ENCODE measurements at places on chromosomes 5 and 9.

DNA sequence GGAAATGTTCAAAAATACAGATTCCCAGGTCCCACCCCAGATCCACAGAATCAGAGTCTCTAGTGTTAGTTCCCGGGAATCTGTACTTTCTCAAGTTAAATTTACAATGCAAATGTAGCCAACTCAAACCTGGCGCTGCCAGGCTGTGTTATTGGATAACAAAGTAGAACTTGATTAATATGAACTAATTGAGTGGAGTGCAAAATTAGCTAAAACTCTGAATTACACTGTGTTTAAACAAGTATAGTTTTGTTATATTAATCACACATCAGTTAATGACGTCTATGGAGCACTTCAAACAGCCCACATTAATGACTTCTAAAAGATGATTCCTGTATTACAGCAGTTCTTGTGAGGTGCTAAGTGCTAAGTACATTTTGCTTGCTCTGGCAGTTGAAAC lies 32.4 kb upstream of the CYFIP2 start:
- no peak for DNase-seq

DNA sequence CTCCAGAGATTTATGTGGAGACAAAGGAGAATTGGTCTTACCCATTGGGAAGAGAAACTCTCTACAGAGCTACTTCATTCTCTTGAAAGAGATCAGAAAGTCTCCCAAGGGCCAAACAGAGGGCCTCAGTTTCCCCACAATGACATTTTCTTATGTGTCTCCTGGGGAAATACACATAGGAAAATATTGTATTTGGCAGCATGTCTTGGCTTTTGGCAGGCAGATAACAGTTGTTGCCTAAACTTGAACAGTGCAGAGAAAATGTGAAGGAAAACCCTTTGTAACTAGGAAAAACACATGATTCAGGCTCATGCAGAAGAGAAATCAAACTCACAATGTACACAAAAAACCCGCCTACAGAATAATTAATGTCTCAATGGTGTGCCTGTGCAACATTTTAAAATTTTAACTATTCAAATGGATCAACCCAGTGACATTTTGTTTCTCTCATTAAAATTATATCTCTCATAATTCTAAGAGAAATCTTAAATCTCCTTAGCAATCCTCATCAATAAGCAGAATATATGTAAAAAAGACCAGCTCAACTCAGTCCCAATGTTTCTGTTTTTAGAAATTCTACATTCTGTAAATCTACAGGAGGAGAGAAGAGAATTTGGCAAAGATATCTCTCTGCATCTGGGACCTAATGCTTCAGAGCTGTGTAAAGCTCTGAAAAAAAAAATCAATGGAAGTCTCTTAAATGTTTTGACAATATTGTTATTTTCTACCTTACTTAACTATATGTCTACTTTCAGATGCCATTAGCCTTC lies 205.1 kb downstream of the ADAMTSL1 start:
- no peak for DNase-seq

DNA sequence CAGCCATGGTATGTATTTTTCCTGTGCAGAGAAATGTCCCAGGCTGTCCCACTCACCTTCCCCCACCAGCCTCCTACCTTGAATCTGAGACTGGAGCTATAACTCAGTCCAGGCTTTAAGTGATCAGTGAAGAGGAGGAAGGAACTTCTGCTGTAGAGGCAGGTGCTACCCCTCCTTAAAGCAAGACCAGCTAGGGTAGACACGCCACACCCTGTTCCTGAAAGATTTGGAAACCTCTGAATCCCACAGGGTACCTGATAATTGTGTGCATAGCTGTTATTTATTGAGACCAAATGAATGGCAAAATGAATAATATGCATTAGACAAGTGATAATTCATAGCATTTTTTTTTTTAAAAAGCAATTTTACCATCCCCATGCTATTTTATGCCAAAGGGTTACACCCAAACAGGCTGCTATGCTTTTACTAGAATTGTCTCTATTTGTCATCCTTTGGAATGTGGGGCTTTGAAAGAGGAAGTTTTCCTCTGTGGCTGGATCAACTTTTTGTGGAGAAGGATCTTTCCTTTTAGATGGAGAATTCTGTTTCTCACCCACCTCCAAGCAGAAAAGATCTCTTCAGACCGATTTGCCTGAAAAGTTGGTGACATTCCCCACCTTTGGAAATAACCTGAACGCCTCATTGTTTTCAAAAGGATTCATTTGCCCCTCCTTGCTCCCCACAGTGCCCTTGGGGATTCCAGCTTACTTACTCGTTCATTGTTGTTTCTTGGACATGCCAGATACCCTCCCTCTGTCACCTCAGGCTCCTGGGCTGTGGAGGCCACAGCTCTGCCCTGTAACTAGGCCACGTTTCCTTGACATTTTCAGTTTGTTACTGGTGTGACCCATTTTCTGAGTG lies 248.7 kb downstream of the NR3C1 start:
- no peak for DNase-seq

- DNase-seq = no peak
These were observed 513.9 kb downstream of the TLE4 start for GRCh38 chr9:80085668-80086067.

DNA sequence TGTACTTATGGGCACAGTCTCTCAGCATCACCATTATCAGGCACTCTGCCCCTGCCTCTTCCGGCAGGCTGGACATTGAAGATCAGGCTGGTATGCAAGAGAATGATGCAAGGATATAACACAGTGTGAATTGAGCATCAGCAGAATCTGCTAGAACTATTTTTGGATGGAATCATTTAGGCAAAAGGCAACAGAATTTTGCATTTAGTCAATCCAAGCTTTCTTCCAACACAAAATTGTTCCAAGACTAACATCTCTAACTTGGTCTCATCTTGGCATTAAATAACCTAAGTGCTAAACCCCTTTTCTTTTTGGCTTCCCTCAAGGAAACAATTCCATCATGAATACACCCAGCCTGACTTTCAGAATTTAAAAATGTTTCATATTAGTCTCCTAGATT lies 339.9 kb downstream of the PRELID2 start:
- no peak for DNase-seq

DNA sequence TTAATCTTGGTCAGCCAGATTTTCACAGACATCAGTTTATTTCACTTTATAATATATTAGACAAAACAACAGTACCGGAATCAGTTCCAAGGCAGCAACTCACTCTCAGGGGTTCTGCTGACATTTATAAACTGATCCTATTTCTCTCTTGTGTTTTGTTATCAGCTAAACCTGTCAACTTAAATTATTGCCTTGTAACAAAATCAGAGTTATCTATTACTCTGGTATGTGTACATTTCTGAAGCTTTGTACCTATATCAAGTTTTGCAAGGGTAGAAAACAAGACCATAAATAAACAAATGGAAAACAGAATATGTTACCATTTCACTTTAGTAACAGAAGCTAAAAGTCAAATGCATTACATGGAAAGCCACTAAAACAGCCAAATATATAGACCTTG lies 122.1 kb downstream of the SIL1 start:
- no peak for DNase-seq

- no peak for DNase-seq
These were observed 22.9 kb downstream of the CPLX2 start for GRCh38 chr5:175894271-175894670.

GRCh38 chr5:61507232-61507631 lies 175.2 kb downstream of the ZSWIM6 start:
- no peak for DNase-seq

GRCh38 chr9:75117564-75117963 lies 29.2 kb downstream of the OSTF1 start:
- no peak for DNase-seq

GRCh38 chr9:89734600-89735041 lies 129.8 kb downstream of the GADD45G start:
- DNase-seq = no peak

- DNase-seq = no peak
These were observed 1.5 kb downstream of the SYNPO start for GRCh38 chr5:150641824-150642566.

DNA sequence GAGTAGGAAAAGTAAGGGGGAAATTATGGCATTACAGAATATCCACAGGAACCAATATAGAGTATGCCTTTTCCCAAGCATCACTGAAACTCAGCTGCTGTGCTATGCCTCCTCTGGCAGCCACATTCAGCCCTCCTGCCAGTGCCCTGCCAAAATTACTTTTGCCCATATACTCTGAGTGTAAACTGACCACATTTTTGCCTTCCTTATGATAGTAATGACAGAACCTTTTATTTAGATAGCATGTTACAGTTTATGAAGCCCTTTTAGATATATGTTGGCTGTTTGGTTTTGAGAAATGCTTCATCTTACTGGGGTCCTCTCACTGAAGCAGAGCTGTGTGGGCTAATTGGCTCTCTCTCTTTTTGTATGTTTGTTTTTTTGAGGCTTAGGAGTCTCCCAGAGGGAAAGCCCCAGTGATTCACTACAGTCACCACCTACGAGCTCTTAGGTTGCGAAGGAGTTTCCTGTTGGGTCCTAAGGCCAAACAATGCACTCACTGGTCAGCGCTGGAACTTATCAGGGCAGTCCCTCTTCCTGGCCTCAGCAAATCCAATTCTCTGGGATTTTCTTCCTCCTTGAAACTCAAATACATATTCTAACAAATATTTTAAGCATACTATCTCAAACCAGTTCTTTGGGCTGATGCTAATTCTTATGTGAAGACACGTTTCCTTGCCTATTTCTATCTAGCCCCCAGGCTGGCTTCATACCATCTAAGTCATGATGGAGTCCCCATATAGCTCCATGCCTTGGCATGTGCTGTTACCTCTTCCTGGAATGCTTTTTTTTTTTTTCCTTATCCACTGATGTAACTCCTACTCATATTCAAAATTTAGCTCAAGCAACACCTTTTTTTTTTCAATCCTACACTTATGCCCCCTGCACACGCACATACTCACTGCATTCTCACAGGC lies 3.7 kb downstream of the PHF24 start:
- DNase-seq = no peak

GRCh38 chr5:76081811-76082771 lies 1.1 kb upstream of the SV2C start:
- DNase-seq = no peak

- DNase-seq = no peak
These were observed 1.6 kb downstream of the URM1 start for GRCh38 chr9:128372784-128373183.

GRCh38 chr5:111810112-111810511 lies 53.1 kb upstream of the NREP start:
- no peak for DNase-seq
